ENCODE measurements at places on chromosomes 2 and 18.

- no peak for DNase-seq
Measured at GRCh38 chr2:223197046-223197445, 145.1 kb downstream of the KCNE4 start.

GRCh38 chr2:84701880-84702279 is 179.0 kb downstream of the TRABD2A start:
- DNase-seq: no peak

DNA sequence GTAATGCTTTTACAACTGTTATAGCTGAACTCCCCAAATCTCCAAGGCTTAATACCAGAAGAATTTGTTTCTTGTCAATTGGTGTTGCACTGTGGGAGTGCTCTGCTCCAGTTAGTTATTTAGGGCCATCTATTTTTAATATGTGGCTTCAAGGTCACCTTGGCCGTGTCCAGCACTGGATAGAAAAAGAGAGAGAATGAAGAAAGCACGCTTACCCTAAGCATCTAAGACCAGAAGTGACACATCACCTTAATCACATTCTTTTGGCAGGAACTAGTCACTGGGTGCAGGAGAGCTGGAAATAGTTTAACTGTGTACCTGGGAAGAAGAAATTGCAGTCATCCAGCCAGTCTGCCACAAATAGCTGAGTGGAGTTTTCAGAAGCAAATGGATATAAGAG is 78.8 kb downstream of the VWC2L start:
- no peak for DNase-seq

- no peak for DNase-seq
Measured at GRCh38 chr2:35989503-35989902, 366.1 kb upstream of the CRIM1 start.

- DNase-seq: no peak
Measured at GRCh38 chr2:112712465-112712864, 8.4 kb upstream of the NT5DC4 start.

DNA sequence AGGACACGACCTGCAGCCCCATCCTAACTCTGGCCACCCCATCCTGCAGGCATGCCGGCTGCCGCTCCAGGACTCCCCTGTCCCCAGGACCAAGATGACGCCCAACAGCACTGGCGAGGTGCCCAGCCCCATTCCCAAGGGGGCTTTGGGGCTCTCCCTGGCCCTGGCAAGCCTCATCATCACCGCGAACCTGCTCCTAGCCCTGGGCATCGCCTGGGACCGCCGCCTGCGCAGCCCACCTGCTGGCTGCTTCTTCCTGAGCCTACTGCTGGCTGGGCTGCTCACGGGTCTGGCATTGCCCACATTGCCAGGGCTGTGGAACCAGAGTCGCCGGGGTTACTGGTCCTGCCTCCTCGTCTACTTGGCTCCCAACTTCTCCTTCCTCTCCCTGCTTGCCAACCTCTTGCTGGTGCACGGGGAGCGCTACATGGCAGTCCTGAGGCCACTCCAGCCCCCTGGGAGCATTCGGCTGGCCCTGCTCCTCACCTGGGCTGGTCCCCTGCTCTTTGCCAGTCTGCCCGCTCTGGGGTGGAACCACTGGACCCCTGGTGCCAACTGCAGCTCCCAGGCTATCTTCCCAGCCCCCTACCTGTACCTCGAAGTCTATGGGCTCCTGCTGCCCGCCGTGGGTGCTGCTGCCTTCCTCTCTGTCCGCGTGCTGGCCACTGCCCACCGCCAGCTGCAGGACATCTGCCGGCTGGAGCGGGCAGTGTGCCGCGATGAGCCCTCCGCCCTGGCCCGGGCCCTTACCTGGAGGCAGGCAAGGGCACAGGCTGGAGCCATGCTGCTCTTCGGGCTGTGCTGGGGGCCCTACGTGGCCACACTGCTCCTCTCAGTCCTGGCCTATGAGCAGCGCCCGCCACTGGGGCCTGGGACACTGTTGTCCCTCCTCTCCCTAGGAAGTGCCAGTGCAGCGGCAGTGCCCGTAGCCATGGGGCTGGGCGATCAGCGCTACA is 2.1 kb downstream of the GPBAR1 start:
- DNase-seq: no peak

DNA sequence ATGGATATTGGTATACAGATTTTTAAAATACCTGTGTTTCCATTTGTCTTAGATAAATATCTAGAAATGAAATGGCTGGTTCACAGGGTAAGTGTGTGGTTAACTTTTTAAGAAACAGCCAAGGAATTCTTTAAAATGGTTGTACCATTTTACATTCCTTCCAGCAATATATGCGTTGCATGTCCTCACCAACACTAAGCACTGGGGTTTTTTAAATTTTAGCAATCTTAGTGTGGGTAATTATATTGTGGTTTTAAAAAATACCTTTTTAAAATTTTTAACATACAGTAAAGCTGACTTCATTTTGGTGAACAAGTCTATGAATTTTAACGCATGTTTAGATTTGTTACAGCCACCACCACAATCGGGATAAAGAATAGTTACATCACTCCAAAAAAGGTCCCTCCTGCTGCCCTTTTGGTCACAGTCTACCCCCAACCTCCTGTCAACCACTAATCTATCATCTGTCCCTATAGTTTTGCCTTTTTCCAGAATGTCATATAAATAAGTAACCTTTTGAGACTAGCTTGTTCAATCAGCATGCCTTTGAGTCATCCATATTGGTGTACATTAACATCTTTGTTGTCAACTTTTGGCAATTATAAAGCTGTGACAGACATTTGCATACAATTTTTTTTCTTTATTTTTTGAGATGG is 128.1 kb upstream of the MSTN start:
- DNase-seq: no peak

GRCh38 chr18:40094441-40094840 is 1860.6 kb upstream of the PIK3C3 start:
- DNase-seq: no peak

DNA sequence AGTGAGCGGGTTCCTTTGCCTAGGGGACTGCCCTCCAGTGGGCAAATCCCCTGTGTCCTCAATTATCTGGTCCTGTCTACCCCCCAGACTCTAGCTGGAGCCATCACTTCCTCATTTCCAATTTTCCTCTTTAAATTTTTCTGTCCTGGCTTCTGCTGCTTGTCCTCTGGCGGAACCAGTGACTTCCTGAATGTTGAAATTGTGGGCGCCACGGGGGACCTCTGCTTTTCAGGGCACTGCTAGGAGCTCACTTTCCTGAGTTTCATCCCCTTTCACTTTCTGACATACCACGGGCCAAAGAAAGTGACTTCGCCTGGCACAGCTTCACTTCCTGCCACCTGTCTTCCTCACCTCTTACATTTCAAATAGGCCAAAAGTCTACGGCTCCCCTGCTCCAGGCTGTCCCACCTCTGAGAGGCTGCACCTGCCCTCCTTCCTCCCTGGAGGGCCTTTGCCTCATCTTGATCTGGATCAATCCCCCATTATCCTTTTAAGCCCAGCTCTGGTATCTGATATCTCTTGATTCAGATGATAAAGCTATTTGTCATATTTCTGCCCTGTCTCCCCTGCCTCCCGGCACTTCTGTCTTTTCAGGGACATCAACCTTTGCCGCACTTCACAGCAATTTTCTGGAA is 1.4 kb upstream of the MARCO start:
- no peak for DNase-seq

- DNase-seq: no peak
Measured at GRCh38 chr2:96075199-96075771, 40.6 kb upstream of the GPAT2 start.

GRCh38 chr18:50162486-50163304 is 32.3 kb downstream of the MYO5B start:
- no peak for DNase-seq

DNA sequence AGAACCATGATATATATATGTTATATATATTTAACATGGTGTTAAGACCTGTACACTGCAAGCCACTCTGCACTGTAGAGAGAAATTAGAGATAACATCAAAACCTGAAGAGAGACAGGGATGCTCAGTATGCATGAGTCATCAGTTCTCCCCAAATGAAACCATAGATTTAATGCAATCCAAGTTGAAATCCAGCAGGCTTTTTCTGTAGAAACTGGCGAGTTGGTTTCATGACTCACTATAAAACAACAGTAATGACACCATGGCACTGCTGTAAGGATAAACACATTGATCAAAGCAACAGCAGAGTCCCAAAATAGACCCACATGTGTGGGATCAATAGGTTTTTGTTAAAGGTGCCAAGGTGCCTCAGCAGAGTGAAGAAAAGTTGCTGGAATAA is 65.8 kb downstream of the RTP5 start:
- DNase-seq: no peak

GRCh38 chr2:21013043-21013816 is 30.6 kb downstream of the APOB start:
- no peak for DNase-seq

DNA sequence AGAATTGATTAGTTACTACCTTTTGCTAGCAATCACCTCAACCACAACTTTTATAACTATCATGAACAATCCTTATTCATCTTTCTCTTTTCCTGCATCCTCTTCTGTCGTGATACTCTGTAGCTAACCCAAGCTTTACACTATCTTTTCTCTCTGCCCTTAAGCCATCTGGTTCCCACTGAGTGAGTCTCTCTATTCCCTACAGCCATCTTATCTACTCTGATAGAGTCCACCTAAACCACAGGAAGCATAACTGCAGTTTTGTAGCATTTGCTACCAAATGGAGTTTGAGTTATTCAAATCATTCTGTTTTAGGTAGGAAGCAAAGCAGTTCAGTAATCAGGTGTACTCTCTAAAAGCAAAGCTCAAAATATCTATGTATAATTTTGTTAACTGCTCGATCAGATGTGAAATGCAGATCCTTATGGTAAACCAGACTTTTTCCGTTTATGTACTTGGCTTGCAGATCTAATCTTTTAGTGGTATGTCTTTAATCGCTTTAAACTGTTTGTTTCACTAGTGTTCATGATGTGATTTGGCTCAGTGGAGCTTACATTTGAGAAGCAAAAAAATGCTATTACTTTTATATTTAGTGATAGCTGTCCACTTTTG is 91.0 kb downstream of the CSRNP3 start:
- no peak for DNase-seq

DNA sequence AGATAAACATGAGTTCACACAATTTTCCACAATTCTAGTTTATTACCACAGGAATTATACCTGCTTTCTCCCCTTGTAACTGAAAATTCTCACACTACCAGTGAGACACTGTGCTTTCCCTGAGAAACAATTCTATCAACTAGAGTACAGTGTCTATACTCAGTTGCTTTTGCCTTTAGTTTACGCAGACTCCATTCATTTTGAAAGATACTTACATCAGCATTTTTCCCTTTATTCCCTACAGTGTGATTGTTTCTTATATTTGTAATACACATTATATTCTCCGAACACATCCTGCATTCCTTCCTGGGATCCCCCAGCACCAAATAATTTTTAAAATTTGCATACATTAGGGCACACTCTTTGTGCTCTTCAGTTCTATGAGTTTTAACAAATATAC is 1455.5 kb downstream of the SUCLG1 start:
- no peak for DNase-seq

DNA sequence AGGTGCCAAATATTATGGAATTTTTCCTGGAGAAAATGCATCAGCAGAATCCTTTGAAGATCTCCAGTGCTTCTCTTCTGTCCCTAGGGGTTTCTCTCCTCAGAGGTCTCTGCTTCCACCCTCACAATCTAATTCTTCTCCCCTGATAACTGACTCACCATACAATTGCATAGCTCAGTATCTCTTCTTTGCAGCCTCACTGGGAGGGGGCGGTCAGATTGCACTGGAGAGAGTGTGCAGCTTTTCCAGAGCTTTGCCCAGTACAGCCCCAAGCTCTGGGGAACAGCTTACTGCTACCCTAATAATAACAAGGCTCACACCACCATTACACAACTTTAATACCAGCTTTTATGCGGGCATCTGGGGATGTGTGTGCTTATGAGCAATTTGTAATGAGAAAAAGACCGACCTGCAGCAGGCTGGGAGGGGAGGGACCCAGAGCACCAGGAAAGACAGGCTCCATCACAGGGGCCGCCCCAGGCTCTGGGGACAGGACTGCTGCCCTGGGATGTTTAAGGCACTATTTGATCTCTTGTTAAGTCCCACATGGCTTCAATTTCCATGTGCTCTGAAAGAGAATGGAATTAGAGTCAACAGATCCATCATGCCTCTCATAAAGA is 276.6 kb upstream of the SIX2 start:
- no peak for DNase-seq

DNA sequence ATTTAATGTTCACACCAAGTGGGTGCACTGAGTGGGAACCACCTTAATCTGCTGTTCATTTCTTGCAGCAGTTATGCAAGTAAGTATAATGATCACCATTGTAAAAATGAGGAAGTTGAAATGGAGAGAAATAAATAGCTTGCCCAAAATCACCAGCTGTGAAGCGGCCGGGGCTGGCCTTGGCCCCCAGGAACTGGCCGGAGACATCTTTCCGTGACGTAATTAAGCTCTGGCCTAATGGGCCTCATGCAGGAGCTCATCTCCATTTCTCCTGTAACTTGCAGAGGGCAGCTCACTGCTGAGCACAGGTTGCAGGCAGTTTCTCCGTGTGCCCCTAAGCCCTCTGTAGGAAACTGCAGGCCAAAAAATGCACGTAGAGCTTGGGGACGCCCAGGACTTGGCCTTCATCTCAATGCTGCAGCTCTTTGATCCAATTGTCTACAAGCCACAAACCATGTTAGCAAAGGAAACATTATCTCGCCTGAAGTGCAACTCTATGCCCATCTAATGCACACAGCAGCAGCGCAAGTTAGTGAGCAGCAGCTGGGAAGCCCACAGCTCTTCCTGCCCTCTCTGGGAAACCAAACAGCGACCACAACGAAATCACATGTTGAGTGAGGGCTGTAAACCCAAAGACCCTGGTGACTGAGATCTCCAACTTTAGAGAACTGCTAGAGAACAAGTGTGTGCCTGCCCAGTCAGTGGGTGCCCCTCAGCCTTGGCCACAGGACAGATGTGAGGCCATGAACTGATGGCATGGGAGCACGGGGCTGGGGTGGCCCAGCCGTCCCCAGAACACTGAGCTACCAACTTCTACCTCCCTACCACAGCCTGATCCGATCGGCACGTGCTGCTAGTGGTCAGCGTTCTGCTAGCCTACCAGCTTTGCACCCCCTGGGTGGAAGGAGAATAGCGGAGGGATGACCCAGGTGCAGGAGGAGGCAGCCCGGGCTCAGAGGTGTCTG is 28.8 kb downstream of the APCDD1 start:
- no peak for DNase-seq

- DNase-seq: no peak
Measured at GRCh38 chr18:9696112-9696511, 12.0 kb upstream of the RAB31 start.

- DNase-seq: no peak
Measured at GRCh38 chr2:167017021-167017420, 128.7 kb downstream of the XIRP2 start.

DNA sequence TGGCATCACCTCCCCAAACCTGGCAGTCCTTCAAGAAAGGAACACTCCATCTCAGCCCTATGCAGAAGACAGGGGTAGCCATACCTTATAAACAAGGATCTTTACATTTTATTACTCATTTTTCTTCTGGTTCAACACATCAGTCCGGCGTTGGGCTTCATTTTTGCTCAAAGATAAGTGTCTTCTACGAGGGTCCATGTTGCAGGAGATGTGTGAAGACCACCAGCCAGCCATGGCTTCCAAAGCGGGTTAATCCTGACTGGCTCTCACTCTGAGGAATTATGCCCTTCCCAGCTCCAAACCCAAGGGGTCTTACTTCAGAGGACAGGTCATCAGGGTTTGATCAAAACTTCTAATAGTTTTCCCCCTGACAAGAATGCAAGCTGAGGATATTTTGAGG is 23.9 kb upstream of the GNAL start:
- DNase-seq: no peak

All from endothelial cell (in vitro differentiated cells).